ENCODE measurements at places on chromosomes 6 and 20. TPM values are rescaled to one million over a fixed set of nuclear protein-coding genes. Genes with fewer than 3 reads are reported as not detected.

GRCh38 chr6:37835923-37836322 is 16.4 kb downstream of the ZFAND3 start:
- no peak overlapping the region for H3K27ac ChIP-seq
- H3K4me3 ChIP-seq = no peak overlapping the region
- no peaks in the 10 kb centered on the region for H3K36me3 ChIP-seq
- H3K27me3 ChIP-seq = no peaks in the 10 kb centered on the region

RAMACL gene
- total RNA-seq = 4.7 TPM

COL11A2 gene
- total RNA-seq = 1.9 TPM

DNA sequence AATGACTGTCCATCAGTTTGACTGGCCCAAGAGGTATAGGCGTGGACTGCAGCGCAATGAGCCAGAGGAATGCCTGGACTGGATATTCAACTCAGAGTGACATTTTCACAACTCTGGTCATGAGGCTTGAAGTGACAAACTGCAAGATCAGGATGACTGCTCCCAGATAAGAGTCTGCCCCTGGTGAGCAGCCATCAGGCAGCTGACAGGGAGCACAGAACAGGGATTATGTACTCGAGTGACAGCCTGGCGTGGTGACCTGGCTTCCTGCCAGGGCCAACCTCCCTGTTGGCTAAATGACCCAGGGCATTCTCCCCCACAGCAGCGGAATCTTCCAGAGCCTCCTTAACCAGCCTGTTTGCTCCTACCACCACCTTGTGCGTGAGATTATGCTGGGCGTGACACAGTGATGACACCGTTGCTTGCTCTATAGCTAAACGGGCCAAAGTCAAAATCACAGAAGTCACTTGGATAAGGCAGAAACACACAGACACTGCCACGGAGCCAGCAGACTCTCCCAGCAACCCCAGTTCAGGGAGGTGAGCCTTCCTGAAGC is 209.1 kb upstream of the JARID2 start:
- no peak for DNase-seq
- H3K4me1 ChIP-seq = no peaks in the 10 kb centered on the region
- H3K36me3 ChIP-seq = no peaks in the 10 kb centered on the region
- no peak overlapping the region for H3K27ac ChIP-seq
- no peak overlapping the region for H3K4me3 ChIP-seq

MKKS gene
- total RNA-seq = 13.0 TPM

GRCh38 chr6:162211777-162212176 is 515.8 kb downstream of the PRKN start:
- H3K27me3 ChIP-seq = no peaks in the 10 kb centered on the region
- H3K4me1 ChIP-seq = no peaks in the 10 kb centered on the region
- DNase-seq = no peak
- no peaks in the 10 kb centered on the region for H3K36me3 ChIP-seq
- no peak overlapping the region for H3K4me3 ChIP-seq

DNA sequence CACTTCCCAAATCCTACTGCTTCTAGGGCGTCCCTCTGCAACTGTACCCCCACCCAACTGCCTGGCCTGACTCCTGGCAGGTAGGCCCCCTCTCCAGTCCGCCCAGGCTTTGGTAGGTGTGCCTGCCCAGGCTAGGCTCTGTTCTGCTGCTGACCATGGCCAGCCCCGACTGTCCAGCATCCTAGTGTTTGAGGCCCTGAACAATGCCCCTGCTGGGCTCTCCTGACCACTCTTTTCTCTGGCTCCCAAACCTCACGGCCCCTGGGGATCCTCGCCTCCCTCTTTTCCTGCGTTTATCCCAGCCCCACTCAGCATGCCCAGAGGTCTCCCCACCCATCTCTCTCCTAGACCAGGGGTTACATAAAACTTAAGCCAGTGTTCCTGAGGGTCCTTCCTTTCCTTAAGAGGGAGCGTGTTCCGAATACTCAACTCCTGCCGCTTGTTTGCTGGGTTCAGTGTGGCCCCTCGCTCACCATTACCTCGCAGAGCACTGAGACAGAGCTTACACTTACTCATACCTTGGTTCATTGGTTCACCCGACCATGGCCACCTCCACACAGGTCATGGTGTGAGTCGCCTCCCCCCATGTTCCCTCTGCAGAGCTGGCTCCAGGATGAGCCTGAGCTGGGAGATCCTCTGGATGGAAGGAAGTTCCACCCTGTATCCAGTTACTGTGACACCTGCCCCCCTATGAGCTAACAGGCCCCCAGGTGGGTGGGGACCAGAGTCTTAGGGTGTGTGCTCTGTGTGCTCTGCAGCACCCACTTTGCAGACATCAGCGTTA is 21.0 kb upstream of the MYT1 start:
- H3K36me3 ChIP-seq = no peaks in the 10 kb centered on the region
- H3K27me3 ChIP-seq = no peaks in the 10 kb centered on the region
- no peak overlapping the region for H3K4me3 ChIP-seq
- no peaks in the 10 kb centered on the region for H3K4me1 ChIP-seq
- DNase-seq = no peak

DNA sequence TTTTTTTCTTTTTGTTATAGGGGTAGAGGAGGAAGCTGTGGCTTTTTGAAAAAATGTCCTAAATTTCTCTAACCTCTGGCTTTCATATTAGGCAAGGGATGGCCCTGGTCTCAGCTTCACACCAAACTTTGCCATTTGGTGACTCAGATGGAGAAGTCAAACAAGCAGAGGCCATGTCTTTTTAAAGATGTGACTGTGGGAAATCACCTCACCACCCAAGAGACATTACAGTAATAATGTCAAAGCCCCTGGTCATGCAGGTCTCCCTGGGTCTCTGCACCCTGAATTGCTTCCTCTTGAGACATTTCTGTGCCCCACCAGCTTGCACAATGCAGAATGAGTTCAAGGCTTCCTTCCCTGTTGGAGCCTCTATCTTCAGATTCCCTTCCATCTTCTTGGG is 39.5 kb upstream of the ADGRF5 start:
- no peak for DNase-seq
- no peak overlapping the region for H3K27ac ChIP-seq
- H3K27me3 ChIP-seq = no peaks in the 10 kb centered on the region
- H3K4me1 ChIP-seq = peaks cover 19% of the 10 kb centered on the region

MYCT1 gene
- total RNA-seq = 14.7 TPM

- H3K36me3 ChIP-seq = no peaks in the 10 kb centered on the region
- no peak overlapping the region for H3K27ac ChIP-seq
Measured at GRCh38 chr6:27545271-27546046, 72.6 kb upstream of the ZNF184 start.

- H3K4me1 ChIP-seq = no peaks in the 10 kb centered on the region
- DNase-seq = no peak
- H3K36me3 ChIP-seq = no peaks in the 10 kb centered on the region
- H3K27me3 ChIP-seq = no peaks in the 10 kb centered on the region
- no peak overlapping the region for H3K27ac ChIP-seq
Measured at GRCh38 chr20:54601831-54602515, 126.6 kb downstream of the DOK5 start.

DNA sequence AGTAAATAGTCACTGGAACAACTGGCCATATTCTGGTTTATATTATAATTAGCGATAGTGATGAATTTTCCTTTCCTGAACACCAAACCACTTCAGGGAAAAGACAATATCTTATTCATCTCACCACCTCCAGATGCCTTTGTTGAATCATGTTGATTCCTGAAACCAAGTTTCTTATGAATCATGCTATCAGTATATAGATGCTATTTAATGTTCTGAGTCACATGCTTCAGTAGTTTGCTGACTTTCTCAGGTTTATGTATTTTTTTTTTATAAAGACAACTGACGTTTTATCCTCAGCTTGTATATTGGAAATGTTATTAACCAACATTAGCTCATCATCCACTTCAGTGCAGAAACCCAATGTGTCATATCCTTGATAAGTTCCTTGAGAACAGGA is 710.2 kb upstream of the POU3F2 start:
- H3K36me3 ChIP-seq = no peaks in the 10 kb centered on the region
- no peak overlapping the region for H3K4me3 ChIP-seq
- no peaks in the 10 kb centered on the region for H3K4me1 ChIP-seq
- no peak for DNase-seq
- H3K27ac ChIP-seq = no peak overlapping the region

DNA sequence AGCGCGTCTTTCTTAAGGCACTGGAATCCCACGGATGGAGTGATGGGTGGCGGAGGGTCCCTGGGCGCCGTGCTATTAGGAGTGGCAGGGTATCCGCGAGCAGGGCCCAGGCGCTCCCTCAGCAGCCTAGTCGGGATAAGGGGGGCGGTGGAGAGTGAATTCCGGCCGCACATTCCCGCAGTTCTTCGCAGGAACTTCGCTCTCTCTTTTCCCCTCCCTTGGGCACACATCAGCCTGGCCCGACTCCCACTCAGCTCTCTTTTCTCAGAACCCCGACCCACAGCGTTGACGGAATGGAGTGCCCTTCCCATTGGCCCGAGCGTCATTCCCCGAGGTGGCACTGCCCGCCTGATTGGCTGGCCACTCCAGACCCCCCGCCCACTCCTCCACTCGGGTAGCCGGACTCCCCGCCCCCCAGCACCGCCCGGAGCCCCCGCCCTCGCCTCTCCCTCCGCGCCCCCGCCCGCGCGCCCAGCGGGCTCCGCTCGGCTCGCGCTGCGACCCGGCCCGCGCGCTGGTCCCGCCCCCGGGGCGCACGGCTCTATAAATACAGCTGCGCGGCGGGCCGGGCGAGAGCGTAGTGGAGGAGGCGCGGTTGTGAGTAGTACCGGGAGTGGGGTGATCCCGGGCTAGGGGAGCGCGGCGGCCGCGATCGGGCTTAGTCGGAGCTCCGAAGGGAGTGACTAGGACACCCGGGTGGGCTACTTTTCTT is at the start of gene ID4:
TSS of gene ID4 (plus strand) at position 572 of the 712 bp plus-strand sequence. CDS start 385 bp downstream, outside the sequence.
- peak within 1 kb of the TSS; percentile 74 for H3K4me3 ChIP-seq
- H3K27me3 ChIP-seq = no peaks in the 10 kb centered on the region
- DNase-seq = peak; percentile 94
- H3K4me1 ChIP-seq = peaks cover 18% of the 10 kb centered on the region
- H3K27ac ChIP-seq = peak within 1 kb of the TSS; percentile 96

DNA sequence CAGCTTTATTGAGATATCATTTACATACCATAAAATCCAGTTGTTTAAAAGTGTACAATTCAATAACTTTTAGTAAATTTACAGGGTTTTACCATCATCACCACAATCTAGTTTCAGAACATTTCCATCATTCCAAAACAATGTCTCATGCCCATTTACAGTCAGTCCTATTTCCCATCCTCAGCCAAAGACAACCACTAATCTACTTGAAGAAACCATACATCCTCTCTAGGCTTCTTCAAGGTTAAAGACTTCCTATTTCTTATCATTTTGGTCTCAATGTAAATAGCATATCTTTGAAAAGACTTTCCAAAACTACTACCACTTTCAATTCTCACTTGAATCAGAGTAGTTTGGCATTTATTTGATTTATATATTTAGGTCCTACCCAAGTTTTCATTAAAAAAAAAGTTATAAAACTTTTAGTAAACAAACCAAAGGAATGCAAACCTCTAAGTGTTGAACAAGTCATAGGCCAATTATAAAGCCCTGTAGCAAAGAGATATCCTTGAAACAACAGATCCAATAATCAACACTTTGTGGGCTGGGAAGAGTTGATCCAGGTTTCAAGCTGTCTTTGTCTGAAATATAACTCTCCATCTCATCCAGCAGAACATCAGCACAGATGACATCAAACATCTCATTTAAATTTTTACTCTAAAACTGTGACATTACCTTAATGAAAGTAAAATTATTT is 211.3 kb upstream of the RUNX2 start:
- DNase-seq = no peak
- no peaks in the 10 kb centered on the region for H3K27me3 ChIP-seq
- H3K27ac ChIP-seq = no peak overlapping the region
- H3K4me3 ChIP-seq = no peak overlapping the region

PPT2 gene
- 42.0 TPM for total RNA-seq

DNA sequence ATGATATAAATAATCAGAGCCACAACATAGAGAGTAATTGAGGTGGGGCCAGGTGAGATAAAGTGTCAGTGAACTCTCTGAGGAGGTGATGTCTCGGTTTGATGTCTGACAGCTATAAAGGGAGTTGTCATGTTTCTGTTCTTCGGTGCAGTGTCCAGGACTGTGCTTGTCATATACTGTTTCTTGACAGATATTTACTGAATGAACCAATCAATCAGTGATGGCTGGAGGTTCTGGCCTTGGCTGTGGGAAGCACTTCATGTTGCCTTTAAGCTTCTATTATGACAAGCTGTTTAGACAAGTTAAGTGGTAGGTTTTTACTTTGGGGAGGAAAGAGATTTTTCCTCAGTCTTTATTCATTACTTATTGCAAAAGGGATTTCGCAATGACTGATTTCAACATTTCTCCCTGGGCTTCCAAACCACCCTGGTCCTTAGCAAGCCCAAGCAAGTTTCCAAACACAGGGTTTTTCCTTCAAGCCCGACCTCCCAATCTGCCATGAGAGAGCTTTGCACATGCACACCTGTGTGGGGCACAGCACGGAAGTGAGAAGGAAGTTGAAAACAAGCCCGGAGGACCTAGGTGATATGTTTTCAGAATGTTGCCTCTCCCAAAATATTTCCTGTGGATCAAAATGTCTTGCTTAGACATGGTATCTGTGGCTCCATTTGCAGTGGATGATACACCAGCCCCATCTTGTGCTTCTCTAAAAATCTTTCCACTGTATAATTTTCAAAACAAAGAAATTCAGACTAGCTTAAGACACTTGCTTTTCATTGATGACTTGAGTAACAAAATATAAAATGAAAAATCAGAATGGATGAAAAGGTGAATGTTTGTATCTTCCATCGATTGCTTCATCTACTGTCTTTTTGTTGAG is 567.3 kb upstream of the BTBD3 start:
- H3K4me1 ChIP-seq = no peaks in the 10 kb centered on the region
- H3K27ac ChIP-seq = no peak overlapping the region
- no peaks in the 10 kb centered on the region for H3K36me3 ChIP-seq
- H3K4me3 ChIP-seq = no peak overlapping the region
- DNase-seq = no peak
- no peaks in the 10 kb centered on the region for H3K27me3 ChIP-seq

ADGRG6 gene
- 6.8 TPM for total RNA-seq

DNA sequence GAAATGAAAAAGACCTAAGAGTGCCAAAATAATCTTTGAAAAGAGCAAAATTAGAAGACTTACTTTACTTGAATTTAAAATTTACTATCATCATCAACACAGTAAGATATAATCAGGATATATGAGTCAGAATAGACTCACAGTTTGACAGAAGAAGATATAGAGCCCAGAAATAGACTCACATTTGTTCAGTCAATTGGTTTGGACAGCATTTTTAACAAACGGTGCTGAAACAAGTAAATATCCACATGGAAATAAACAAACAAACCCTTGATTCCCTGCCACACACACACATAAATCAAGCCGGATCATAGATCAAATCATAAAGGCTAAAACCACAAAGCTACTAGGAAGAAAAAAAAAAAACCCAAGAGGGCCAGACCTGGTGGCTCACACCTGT is 291.1 kb downstream of the ADGRG6 start:
- no peaks in the 10 kb centered on the region for H3K27me3 ChIP-seq
- H3K27ac ChIP-seq = no peak overlapping the region
- no peaks in the 10 kb centered on the region for H3K36me3 ChIP-seq
- no peaks in the 10 kb centered on the region for H3K4me1 ChIP-seq
- no peak overlapping the region for H3K4me3 ChIP-seq
- DNase-seq = no peak

EFCAB8 gene
- 1.5 TPM for total RNA-seq

- no peak for DNase-seq
- peaks cover 54% of the 10 kb centered on the region for H3K4me1 ChIP-seq
- H3K27me3 ChIP-seq = no peaks in the 10 kb centered on the region
- H3K36me3 ChIP-seq = no peaks in the 10 kb centered on the region
- no peak overlapping the region for H3K27ac ChIP-seq
- H3K4me3 ChIP-seq = no peak overlapping the region
Measured at GRCh38 chr6:81863123-81863522, 110.6 kb upstream of the TENT5A start.

Data from thoracic aorta (tissue), 2 donors.